ENCODE measurements at places on chromosomes 6 and 20. TPM values are rescaled to one million over a fixed set of nuclear protein-coding genes. Genes with fewer than 3 reads are reported as not detected.

The DEFB132 gene
- not detected for polyA plus RNA-seq

The GABRR1 gene
- not detected for polyA plus RNA-seq

The BTNL2 gene
- polyA plus RNA-seq: not detected

The LAMA4 gene
- not detected for polyA plus RNA-seq

The HRH3 gene
- not detected for polyA plus RNA-seq

The FAM162B gene
- polyA plus RNA-seq: not detected

The GPX5 gene
- not detected for polyA plus RNA-seq

The TGM2 gene
- polyA plus RNA-seq: 7.1 TPM

The VGLL2 gene
- polyA plus RNA-seq: not detected

The MYB gene
- polyA plus RNA-seq: not detected

The C20orf204 gene
- polyA plus RNA-seq: not detected

The TXLNB gene
- 1.9 TPM for polyA plus RNA-seq

The CCN2 gene
- not detected for polyA plus RNA-seq

The TCF21 gene
- polyA plus RNA-seq: not detected

The TRIM40 gene
- polyA plus RNA-seq: 0.10 TPM

The VNN1 gene
- polyA plus RNA-seq: not detected

The PNRC1 gene
- 796 TPM for polyA plus RNA-seq

The CPXM1 gene
- polyA plus RNA-seq: 1.1 TPM
